Effector CD8-positive, alpha-beta T cell (primary cell): ENCODE measurements at places on chromosomes 1 and 21.
A peak's percentile ranks its signal among the peaks of the same experiment; 100 is the strongest.

GRCh38 chr1:109935451-109935900 lies 24.8 kb downstream of the CSF1 start:
- DNase-seq = no peak

- DNase-seq = no peak
These were observed 393.9 kb downstream of the PLPP3 start for GRCh38 chr1:56185493-56185892.

DNA sequence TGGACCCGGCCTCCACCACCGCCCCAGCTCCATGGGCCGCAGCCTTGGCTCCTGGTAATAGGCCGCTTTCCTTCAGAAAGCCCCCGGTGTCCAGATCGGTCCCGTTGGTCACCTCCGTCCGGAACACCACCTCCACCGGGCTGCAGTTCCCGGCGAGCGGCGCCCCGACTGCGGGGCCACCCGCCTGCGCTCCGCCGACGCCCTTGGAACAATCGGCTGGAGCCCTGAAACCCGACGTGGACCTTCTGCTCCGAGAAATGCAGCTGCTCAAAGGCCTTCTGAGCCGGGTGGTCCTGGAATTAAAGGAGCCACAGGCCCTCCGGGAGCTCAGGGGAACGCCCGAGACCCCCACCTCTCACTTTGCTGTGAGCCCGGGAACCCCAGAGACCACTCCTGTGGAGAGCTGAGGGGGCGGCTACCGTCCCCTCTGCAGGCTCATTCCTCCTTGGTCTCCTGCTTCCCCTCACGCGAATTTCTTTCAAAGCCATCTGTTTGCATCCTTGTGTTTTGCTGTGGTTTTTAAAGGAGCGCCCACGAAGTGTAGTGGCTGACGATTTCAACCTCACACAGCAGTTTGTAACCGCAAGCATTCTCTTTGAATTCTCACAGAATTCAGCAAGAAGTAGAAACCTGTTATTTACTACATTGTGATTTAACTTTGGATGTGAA lies 6.0 kb downstream of the FCRLB start:
- DNase-seq = peak; percentile 13

DNA sequence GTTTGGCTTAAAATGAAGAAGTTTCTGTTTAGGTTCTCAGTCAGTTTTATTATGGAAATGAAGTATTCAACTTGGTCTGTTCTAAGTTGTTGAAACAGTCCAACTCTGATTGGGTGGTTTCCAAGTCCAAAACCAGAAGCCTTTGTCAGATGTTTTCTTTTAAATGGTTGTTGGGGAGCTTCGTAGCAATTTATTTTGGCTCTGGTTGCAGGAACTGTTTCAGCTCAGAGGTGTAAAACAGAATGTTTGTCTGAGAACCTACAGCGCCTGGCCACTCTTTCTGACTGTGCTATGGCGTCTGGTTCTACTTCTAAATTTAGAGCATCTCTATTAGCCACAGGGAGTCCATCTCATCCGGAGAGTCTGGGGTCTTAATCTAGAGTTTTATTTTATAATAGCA lies 582.6 kb upstream of the TMPRSS15 start:
- DNase-seq = no peak

DNA sequence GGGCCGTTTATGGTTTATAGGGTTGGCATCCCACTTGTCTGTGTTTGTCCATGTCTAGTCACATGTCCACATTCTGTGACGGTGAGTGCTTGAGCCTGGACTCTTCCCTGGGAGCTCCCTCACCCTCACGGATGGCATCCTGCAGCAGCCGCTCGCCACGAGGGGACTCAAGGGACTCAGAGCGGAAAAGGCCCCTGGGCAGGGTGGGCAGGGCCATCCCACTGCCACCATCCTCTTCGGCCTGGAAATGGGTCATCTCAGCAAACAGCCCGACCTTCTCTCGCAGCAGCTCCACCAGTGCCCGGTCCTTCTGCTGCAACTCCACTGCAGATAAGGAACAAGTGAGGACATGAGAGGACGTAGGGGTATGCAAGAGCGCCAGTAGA lies 11.1 kb downstream of the RXFP4 start:
- no peak for DNase-seq

DNA sequence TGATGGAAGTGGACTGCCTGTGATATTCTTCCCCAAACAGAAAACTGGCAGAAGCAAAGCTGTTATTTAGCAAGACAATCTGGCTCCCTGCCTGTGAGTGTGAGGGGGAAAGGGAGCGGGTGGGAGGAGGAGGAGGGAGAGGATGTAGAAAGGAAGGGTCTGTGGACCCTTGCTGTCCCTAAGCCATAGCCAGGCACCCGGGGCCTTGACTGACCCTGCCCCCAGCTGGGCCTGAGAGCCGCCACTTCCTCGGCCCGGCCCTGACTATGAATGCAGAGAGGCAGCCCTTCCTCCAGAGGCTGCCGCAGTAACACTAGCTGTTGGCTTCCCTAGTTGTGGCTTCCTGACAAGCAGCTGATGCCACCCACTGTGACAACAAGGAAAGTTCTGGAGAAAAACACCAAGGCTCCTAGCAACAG lies 13.9 kb downstream of the PLA2G2F start:
- DNase-seq = no peak

GRCh38 chr1:24391882-24392603 lies 21.5 kb downstream of the STPG1 start:
- peak; percentile 13 for DNase-seq

- DNase-seq = no peak
These were observed 114.4 kb downstream of the CASZ1 start for GRCh38 chr1:10682108-10682445.
